ENCODE measurements at places on chromosomes 1 and 21.

- DNase-seq: no peak
Observed at GRCh38 chr1:156556354-156556753, 16.0 kb downstream of the IQGAP3 start.

GRCh38 chr1:211638689-211639101, 36.7 kb downstream of the NEK2 start:
- DNase-seq: no peak

- DNase-seq: no peak
Observed at GRCh38 chr1:91919962-91920361, 29.2 kb upstream of the BRDT start.

- peak; percentile 97 for DNase-seq
Observed at GRCh38 chr1:204080163-204080903, 7.4 kb downstream of the SOX13 start.

DNA sequence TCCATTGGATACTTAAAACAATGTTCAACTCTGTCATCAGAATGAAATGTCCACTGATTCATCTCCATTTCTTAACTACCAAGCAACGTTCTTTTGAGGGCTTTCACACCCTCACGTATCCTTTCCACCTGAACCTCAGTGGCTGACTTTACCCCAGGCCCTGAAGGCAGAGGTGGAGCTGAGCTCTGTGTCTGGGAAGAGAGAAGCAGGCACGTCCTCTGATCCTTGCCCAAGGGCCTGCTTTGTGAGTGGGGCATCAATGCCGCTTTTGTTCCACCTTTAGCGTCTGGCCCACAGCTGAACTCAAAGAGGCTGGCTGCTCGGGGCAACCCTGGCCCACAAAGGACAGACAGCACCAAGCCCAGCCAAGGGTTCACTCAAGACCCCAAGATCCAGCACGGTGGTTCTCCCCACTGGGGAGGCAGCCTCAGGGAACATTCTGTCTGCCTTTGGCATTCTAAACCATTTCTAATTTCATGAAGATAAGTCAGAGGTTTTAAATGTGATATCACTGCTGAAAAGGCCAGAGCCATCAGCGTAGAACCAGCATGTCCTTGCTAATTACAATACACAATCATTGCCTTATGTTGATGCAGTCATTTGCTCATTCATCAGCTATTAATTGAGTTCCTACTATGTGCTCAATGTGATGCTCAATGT, 126.0 kb upstream of the UBE2U start:
- DNase-seq: no peak

GRCh38 chr1:159853417-159854115, 8.9 kb downstream of the VSIG8 start:
- no peak for DNase-seq

DNA sequence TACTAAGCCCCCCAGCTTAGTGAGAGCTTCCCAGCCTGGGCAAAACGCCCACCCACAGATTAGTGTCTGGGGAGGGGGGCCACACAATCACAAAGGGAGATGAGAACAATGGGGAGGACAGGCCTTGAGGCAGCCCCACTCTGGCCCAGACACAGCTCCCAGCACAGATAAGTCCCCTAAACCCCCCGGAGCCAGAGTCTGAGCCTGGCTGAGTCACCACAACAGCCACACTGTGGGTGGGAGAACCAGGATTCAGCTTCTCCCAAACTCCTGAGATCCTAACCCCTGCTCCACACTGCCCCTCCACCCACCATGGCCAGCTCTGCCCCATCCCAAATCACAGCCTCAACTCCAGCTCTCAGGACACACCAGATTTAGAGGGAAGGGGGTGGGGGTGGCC, 4.2 kb downstream of the NECTIN4 start:
- DNase-seq: no peak

GRCh38 chr1:77476475-77476874, 194.7 kb downstream of the AK5 start:
- DNase-seq: no peak

DNA sequence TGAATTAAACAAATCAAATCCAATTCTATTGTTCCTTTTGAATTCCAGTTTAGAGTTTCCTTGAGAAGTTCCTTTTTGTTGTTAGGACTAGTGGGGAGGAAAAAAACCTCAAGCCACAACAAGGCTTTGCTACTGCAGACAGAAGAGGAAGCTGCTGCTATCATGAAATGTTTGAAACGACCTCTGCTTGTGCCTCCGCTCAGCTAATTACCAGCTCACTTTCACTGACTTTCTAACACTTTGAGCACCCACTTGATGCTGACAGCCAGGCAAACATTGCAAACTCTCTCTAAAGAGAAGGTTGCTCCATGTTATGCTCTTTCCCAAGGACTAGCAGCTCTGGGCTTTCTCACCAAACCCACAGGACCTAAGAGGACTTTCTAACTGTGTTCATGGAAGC, 203.9 kb upstream of the PROX1 start:
- peak; percentile 39 for DNase-seq

DNA sequence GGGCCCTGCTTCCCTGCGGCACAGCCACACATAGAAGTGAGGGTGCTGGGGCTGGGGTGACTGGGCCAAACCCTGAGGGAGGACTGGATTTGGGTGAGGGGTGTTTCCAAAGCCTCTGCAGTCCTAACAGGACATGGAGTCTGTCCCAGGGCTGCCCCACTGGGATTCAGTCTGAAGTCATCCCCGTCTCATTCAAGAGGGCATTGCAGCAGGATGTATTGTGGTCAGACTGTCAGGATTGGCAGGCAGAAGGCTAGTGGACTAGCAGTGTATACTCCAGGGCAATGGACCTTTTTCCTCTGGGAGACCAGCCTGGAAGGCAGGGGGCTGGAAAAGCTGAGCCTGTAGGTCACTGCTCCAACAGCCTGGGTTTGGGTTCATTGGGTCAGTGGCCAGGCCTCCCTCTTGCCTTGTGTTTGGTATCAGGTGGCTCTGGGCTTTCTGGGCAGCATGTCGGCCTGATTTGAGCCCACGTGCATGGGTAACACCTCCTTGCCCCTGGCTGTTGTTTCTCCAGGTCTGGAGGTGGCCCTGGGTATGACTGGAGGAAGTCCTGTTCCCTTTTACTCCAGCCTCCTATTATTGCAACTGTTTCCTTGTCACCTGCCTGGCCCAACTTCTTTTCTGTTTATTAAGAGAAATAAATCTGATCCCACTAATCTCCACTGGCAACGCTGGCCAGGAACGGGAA, 41.0 kb upstream of the SYNC start:
- DNase-seq: no peak

- no peak for DNase-seq
Observed at GRCh38 chr1:23019863-23020625, 776 bp downstream of the KDM1A start.

GRCh38 chr1:43878854-43879253, 54.7 kb upstream of the ARTN start:
- peak; percentile 50 for DNase-seq

DNA sequence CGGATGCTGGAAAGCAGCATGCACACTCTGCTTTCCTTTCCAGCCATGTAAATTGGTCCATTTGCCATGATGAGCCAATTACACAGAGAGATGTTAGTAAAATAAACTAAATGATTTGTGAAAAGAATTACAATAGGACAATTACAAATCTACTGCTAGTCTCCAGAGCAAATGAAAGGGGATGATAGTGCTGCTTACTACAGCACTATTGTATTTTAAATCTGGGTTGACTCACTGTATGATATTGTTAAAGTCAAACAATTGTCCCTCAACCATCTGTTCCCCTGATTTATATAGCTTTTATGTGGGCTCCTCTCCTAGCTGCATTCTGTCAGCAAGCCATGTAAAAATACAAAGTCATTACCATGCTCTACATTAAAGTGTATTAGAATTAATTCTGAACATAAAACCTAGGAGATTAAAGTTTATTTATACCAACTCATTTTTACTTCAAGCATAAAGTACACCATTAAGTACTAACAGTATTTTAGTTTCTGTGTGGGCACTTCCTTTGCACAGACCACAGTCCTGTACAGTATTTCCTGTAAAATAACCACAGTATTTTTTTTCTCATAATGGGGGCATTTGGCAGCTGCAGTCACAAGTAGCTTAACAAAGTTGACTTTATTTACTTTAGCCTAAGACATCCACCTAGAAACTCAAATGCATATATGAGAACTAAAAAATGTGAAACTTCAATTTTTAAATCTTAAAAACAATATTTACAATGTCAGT, 135.8 kb downstream of the VAV3 start:
- DNase-seq: no peak

GRCh38 chr1:3183813-3184212, 114.8 kb downstream of the PRDM16 start:
- DNase-seq: no peak

- no peak for DNase-seq
Observed at GRCh38 chr1:230057681-230058565, 9.1 kb upstream of the GALNT2 start.

GRCh38 chr1:212447478-212447877, 14.8 kb downstream of the NENF start:
- no peak for DNase-seq

GRCh38 chr1:185322636-185323035, 5.6 kb upstream of the IVNS1ABP start:
- DNase-seq: no peak

- DNase-seq: peak; percentile 43
Observed at GRCh38 chr1:169348383-169349036, 19.1 kb downstream of the NME7 start.

GRCh38 chr1:15843826-15844572, 3.5 kb upstream of the SPEN start:
- no peak for DNase-seq

- DNase-seq: peak; percentile 62
Observed at GRCh38 chr1:39409055-39409816, 82.2 kb upstream of the BMP8A start.

GRCh38 chr1:30700528-30701257, 22.7 kb downstream of the MATN1 start:
- DNase-seq: no peak

- no peak for DNase-seq
Observed at GRCh38 chr1:26684763-26685508, 10.9 kb upstream of the ARID1A start.

- DNase-seq: no peak
Observed at GRCh38 chr1:113040718-113041412, 32.1 kb upstream of the LRIG2 start.

GRCh38 chr1:202056644-202057334, 46.4 kb downstream of the ELF3 start:
- DNase-seq: peak; percentile 100

- DNase-seq: no peak
Observed at GRCh38 chr1:81824759-81825158, 24.0 kb downstream of the ADGRL2 start.

DNA sequence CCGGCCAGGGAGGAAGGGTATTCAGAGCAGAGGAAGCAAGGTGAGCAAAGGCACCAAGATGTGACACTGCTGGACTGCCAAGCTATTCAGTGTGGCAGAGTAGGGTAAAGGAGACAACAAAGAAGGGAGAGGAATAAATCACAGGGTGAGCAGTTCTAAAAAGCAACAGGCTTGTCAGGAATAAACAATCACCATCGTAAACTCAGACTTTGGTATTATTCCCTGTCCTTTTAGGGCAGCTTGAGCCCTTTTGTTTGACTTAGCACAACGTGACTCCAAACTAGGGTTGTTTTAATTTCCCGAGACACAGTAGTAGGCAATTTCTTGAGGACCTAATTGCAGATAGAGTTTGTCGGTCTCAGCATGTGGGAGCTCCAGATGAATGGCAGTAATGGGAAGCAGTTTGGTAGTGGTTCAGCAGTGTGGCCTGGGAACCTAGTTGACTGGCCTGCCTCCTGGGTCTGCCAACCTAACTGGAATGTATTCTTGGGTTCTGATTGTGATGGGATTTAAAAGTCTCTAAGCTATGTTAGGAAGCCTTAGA, 4.3 kb downstream of the CR1L start:
- DNase-seq: no peak

DNA sequence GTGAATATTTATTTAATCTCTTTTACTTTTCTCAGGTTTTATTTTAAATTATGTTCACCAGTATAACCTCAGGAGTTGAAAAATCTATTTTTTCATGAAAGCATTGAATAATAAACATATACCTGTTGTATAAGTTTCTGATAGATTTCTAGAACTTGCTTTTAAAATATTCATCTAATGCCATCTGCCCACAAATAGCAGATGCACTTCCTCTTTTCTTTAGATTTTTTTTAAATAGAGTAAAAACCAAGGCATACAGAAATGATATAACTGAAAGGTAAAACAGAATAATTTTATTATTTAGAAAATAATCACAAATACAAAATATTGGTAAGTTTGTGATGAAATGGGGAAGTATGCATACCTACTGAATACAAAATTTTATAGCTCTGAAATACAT, 130.7 kb upstream of the PRMT6 start:
- DNase-seq: no peak

DNA sequence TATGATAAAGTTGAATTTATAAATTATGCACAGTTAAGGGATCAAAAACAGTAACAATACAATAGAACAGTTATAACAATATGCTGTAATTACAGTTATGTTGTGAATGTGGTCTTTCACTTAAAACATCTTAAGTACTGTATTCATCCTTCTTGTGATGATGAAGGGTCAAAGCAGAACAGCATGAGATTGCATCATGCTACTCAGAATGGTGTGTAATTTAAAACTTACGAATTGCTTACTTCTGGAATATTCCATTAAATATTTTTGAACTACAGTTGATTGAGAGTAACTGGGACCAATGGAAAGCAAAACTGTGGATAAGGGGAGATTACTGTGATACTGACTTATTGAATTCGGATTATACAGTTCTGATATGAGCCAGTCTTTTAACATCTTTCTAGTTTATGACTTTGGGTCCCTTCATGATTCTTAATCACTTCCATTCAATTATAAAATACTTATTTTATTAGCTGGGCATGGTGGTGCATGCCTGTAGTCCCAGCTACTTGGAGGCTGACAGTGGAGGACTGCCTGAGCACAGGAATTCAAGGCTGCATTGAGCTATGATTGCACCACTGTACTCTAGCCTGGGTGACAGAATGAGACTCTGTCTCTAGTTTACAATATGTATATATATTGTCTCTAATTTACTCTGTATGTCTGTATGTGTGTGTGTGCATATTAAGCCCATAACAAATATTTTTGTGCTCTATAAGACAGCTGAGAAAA, 43.2 kb downstream of the ATP1B1 start:
- DNase-seq: no peak

- DNase-seq: no peak
Observed at GRCh38 chr1:119617751-119618691, 30.0 kb downstream of the ZNF697 start.

DNA sequence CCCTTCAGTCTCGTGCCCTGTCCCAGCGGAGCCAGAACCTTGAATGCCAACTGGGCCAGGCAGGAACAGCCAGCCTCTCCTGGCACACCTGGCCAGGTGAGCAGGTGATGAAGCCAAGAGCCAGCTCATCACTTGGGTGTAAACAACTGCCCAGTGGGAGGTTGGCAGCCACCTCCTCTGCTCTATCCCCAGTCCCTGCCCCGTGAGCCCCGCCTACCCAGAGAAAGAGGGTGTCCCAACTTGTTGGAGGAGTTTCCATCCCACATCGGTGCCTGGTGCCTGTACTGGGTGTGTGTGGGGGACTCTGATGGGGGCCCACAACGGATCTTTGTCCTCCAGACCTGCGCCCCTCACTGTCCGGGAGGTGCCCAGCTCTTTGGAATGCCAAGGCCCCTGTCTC, 17.8 kb upstream of the FAM131C start:
- DNase-seq: peak; percentile 13

- no peak for DNase-seq
Observed at GRCh38 chr1:3441880-3442279, 12.6 kb upstream of the ARHGEF16 start.

GRCh38 chr1:43279666-43280065, 5.7 kb downstream of the C1orf210 start:
- no peak for DNase-seq
